ENCODE measurements at places on chromosomes 5 and 9.

DNA sequence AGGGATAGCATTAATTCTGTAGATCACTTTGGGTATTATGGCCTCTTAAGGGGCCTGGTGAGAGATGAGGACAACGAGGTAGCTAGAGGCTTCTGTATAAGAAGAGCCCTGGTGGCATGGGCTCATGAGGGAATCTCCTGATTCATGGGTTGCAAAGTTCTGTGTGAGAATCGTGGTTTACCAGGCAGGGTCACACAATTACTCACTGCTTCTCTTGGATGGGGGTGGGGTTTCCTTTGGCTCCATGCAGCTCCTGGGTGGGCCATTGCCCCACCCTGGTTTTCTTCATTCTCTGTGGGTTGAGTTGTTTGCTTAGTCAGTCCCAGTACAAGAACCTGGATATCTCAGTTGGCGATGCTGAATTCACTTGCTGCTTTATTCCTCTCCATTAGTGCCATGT, 30.9 kb upstream of the TNFSF15 start:
- no peak for DNase-seq

DNA sequence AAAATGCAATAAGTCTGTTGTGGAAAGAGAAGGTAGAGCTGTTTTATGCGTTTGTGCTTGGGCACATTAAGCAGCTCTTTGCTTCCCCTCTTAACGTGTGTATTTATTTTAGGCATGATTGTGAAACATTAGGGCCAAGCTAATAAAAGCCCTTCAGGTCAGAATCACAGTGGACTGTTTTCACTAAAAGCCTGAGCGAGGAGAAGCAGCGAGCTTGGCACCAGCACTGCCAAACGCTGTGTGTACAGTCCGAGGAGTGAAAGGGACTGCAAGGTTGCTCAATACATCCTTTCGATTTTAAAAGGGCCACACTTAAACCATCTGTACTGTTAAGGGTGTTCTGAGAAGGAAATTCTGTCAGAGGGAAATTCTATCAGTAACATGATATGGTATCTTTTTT, 107.2 kb upstream of the CKMT2 start:
- DNase-seq = no peak

DNA sequence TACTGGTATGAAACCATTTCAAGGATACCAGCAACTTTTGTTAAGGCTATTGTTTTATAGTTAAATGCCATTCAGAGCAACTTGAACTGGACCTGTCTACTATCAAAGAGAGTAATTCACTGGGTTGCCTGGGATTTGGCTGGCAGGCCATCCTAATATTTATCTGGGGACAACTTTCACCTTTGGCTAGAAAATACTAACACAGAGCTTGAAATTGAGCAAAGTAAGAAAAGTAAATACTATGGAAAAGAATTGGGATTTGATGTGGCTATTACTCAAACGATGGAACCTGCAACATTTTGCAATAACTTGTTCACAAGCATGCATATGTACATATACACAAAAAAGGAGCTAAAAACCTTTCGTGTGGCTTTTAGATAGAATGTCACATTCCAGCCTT, 191.3 kb downstream of the DENND1A start:
- no peak for DNase-seq

DNA sequence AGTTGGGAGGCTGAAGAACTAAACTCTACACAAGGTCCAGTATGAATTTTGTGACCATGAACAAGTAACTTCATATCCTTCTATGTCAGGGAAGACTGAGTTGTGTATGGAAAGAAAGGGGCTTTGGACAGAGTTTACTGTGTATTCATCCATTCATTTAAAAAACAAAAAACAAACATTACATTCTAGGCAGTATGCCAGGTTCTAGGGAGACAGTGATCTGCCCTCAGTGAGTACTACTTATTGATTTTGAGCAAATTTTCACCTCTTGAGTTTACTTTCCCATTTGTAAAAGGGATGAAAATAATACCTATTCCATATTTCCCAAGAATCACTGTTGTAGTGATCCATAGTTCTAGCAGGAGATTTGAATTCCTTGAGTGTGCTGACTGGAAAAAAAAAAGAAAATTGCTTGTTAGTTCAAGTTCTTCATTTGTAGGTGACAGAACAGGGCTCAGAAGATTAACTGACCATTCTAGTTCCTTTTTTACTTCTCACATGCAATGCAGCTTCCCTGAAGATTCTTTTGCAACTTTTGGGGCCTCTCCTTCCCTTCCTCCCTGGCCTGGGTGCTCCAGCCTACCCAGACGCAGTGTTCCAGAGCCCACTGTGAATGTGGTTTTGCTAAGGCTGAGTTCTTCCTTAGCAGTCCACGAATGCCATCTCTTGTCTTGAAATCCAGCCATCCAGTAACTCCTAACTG, 2.6 kb upstream of the GAPVD1 start:
- DNase-seq = no peak

DNA sequence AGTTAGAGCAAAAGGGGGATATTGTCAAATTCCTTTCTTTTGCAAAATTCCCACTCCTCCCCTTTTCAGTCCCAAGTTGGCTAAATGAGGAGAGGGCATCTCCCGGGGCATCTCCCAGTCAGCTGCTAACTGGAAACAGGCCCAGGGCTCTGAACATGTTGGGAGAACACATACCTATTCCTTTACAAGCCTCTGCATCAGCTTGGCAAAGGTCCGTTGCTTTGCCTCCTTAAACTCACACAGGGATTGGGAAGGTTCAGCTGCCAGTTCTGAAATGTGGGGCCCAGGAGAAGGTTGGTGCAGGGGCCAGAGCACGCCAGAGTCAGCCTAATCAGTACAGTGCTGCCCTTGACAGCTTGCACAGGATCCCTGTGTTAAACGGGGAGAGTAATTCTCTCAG, 11.0 kb upstream of the DMRT3 start:
- DNase-seq = no peak

DNA sequence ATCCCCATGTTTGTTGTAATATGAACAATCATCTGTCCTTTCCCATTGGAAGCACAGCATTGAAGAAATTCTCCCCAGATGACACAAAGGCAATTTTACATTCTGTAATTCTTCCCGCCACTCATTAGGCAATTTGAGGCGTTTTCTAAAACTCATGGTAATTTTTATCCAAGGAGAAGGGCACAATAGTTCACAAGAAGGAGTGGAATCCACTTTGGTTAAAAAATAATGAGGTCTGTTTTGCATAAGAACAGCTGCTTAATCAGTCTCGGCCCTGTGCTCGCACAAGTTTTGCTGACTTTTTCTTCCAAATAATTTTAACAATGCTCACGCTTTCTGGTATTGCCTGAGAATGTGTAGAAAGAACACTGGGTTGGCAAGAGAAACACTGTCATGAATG, 94.0 kb downstream of the CAVIN4 start:
- DNase-seq = no peak

GRCh38 chr5:123785162-123786071, 273.4 kb downstream of the CSNK1G3 start:
- DNase-seq = no peak

- no peak for DNase-seq
These were observed 197.8 kb upstream of the NREP start for GRCh38 chr5:111954516-111955395.

DNA sequence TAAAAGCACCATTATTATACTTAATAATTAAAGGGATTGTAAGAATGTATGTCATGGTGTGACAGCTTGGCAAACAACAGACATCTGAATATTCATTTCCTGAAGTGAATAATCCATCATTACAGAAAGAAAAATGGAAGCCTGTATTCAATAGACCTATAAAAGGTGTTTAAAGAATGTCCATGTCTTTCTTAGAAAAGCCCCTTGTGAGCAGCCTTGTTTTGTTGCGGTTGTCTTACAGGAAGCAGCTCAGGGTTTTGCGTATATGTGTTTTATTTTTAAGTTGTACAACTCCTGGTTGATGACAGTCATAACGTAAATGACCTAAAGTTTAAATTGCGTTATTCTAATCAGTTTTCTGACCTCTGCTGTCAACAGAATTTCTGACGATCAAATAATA, 53.8 kb downstream of the CAST start:
- DNase-seq = no peak

GRCh38 chr5:176671890-176672747, 24.8 kb downstream of the TSPAN17 start:
- no peak for DNase-seq

GRCh38 chr5:74288448-74289108, 351.9 kb downstream of the ENC1 start:
- no peak for DNase-seq

DNA sequence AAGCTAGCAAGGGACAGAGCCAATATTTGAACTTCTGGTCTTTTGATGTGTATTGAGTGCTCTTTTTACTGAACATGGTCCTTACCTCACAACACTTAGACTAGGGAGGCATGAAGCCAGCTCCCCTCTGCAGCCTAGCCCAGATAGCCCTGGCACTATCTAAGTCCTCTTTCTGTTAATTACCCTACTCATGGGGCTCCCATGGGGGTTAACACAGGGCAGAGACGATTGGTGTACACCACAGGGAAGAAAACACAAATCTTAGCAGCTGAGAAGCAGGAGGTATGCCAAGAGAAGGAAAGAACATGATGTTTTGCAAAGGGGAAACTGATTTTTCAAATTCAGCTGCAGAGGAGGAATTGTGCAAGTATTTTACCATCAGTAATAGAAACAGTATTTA, 383.8 kb downstream of the TMEM232 start:
- DNase-seq = no peak

- DNase-seq = no peak
These were observed 7.1 kb upstream of the AGPAT2 start for GRCh38 chr9:136694163-136694871.

- no peak for DNase-seq
These were observed 2.2 kb downstream of the PCDH1 start for GRCh38 chr5:141875795-141876627.

DNA sequence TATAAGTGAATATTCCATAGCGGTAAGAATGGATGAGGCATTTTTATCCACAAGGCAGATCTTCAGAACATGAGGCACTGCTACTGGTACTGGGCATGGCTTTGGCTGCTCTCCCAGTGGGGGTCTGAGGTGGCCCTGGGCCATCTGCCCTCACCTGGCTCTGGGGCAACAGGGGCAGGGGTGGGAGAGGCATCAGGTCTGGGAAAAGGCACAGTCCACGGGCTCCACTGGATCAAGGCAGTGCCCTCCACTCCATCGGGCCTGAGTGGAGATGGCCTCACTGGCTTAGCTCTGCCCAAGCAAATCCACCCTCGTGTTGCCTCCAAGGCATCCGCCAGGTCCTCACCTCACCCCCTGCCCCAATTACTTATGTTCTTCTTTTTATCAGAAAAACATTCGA, 10.9 kb upstream of the NKD2 start:
- DNase-seq = no peak

GRCh38 chr5:127447827-127448226, 69.6 kb upstream of the PRRC1 start:
- no peak for DNase-seq

- DNase-seq = no peak
These were observed 24.6 kb downstream of the NRG2 start for GRCh38 chr5:140018517-140018916.

- DNase-seq = no peak
These were observed 394 bp downstream of the TLR4 start for GRCh38 chr9:117704597-117704996.

DNA sequence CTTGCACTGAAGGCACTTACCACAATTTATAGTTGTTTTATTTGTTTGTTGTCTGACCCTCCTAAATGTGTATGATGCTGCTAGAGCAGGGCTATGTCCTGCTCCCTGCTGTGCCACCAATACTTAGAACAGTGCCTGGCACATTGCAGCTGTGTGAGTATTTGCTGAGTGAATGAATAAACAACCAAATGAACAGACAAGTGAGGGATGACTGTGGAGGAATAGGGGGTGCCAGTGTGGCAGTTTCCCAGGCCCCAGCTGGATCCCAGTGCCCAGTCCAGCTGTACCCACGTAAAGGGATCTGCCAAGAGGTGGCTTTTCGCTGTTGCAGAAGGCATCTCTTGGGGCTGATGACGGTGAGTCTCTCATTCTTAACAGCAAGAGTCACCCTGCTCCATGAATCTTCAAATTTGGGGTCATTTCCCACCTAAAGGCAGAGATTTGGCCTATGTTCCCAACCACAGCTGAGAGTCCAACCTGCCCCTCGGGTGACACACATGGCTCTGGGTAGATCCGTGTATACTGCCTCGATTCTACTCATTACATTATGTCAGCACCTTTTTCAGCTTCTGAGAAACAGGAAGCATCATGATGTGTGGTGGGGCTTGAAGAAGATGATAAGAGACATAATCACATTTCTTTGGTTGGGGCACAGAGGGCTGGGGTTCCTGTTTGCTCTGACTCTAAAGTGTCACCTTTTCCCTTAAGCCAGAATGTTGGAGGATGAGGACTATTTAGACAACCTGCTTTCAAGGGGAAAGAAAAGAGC, 14.3 kb downstream of the IL5 start:
- no peak for DNase-seq

DNA sequence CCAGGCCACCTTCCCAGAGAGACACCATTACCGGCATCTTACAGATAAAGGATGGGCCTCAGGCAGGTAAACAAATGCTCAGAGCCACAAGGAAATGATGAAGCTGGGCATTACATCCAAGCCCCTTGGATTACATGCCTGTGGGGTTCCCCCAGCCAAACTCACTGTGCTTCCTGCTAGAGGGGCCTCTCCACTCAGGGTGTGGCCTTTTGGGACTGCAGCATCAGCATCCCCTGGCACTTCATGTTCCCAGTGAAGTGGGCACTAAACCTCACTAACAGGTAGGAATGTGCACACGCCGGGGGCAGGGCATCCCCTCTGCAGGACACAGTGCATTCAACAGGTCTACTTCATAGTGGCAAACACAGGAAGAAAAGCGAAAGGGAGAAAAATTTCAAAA, 125.9 kb downstream of the ROR2 start:
- DNase-seq = no peak

DNA sequence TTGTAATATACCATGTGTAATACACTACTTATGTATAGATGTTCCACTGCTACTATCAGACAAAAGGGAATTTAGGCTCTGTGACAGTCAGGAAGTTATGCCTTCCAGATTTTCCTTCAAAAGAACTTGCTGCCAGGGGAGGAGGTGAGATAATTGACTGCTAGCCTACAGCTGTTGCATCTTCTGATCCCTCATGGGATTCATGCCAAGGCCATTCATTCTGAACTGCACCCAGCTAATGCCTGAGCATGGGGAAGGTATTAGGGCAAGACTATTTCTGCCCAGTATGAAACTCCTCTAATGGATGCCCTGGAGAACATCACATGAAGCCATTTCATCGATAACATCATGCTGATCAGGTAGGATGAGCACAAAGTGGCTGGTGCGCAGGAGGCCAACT, 746.5 kb upstream of the ZNF608 start:
- no peak for DNase-seq

- DNase-seq = no peak
These were observed 3.3 kb downstream of the ASTN2 start for GRCh38 chr9:117411547-117411946.

GRCh38 chr5:159549046-159549445, 218.8 kb upstream of the IL12B start:
- DNase-seq = no peak

- no peak for DNase-seq
These were observed 421.3 kb downstream of the CDH12 start for GRCh38 chr5:22431840-22432239.

Measured in stimulated activated CD8-positive, alpha-beta memory T cell treated with anti-CD3 and anti-CD28 coated beads, Interleukin-12 subunit alpha, Interleukin-12 subunit beta, amount 100 ng/mL, for 4 hours (primary cell).